ENCODE measurements at places on chromosomes 7 and 10.

DNA sequence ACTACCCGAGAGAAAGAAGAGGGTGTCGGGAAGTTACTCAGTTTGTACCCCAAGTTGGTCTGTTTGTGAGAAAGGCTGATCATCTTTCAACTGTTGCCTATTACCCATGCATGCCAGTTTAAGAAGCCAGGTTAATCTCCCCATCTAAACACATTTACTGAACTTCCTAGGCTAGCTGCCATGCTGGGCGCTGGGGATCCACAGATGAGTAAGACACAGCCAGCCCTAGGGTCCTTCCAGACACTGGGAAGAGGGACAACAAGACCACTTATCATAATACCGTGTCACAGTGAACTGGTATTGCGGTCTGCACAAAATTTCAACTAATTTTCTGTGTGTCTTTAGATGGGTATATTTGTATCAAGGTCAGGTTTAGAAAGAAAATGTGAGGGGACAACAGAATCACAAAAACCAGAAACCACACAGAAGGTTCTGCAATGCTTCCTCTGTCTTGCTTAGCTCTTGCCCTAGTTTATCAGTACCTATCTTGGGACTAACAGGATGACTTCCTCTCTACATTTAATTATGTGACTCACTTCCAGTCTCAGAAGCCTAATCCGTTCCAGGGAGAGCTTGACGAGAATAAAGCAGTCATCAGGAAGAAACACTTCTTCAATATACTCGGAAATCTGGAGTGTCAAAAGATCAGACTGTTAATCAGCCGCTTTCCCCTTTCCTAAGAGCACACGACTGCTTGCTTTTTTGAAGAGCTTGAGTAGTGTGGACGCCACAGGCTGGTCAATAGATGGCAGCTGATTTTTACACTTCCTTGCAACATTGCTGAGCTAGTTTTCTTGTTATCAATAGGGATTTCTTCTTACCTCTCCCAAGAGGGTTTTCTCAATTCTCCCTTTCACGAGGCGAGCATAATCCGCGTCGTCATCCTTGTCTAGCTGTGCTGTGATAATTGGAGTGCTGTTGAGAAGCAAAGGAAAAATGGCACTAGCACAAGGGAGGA lies 45.7 kb downstream of the POLR3A start:
- H3K4me3 ChIP-seq, result no peak overlapping the region
- H3K27ac ChIP-seq, result no peak overlapping the region
- no peaks in the 10 kb centered on the region for H3K36me3 ChIP-seq

DNA sequence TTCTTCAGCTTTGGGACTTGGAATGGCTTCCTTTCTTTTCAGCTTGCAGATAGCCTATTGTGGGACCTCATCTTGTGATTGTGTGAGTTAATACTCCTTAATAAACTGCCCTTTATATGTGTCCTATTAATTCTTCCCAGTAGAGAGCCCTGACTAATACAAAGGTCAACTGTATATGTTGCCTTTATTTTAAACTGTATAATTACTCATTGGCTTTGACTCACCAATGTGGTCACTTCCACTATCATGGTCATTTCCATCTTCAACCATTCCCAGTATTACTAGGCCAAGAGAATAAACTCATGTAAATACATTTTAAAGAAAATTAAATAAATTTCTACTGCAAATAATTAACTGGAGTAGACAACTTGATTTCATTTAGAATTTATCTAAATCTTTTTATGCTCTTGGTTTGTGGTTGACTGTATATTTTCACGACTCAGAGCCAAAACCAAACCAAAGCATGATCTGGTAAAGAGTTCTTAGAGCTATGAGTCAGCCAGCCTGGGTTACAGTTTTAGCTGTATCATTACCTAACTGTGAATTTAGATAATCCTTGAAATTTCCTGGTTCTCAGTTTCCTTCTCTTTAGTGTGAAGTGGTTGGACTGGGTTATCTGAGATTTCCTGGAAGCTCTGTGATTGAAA lies 188.4 kb downstream of the PPP1R3A start:
- H3K4me3 ChIP-seq, result no peak overlapping the region
- H3K27ac ChIP-seq, result no peak overlapping the region
- no peak for DNase-seq

- no peaks in the 10 kb centered on the region for H3K36me3 ChIP-seq
- no peaks in the 10 kb centered on the region for H3K27me3 ChIP-seq
- no peaks in the 10 kb centered on the region for H3K4me1 ChIP-seq
- no peak overlapping the region for H3K27ac ChIP-seq
- no peak for DNase-seq
These were observed 13.4 kb downstream of the PDE1C start for GRCh38 chr7:32056767-32057166.

DNA sequence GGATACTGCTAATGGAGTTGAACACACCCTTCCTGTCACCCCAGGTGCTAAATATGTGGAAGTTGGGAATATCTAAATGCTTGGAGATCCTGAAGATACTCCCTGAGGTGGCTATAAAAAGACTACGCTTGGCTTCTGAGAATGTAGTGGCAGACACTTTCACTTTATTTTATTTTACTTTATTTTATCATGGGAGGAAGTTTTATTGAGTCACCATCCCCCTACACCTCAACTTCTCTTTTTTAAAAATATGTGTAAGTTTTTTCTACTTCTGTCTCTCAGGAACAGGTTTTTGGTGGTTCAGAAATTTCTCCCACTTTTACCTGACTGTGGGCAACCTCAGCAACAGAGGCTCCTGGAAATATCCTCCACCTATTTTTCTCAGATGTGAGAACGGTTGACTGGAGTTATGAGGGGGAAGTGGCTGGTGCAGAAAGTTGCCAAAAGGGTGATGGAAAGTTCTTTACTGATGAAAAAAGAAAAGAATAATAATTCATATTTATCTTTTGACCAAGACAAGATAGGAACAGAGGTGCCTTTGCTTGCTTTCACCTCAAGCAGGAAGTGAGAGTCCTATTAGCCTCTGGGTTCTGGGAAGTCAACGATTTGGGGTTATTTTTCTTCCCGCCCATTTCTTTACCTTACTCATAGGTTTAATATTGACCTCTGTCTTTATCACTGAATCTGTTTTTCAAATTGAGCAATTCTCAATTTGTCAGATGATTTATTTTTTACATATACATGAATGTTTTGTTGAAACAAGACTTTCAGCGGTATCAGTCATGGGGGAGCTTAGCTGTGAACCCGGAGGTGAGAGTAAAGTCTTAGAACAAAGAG lies 103.6 kb downstream of the AHR start:
- H3K27ac ChIP-seq, result no peak overlapping the region
- H3K4me1 ChIP-seq, result no peaks in the 10 kb centered on the region
- no peak for DNase-seq
- H3K4me3 ChIP-seq, result no peak overlapping the region
- H3K27me3 ChIP-seq, result no peaks in the 10 kb centered on the region

All from transverse colon (tissue), 4 donors.